Left ventricle myocardium inferior (tissue), 1 donor: ENCODE measurements at places on chromosomes 16 and 17. TPM values are rescaled to one million over a fixed set of nuclear protein-coding genes. Genes with fewer than 3 reads are reported as not detected.

GRCh38 chr16:87201790-87202189, 115.4 kb downstream of the C16orf95 start:
- DNase-seq = no peak

DNA sequence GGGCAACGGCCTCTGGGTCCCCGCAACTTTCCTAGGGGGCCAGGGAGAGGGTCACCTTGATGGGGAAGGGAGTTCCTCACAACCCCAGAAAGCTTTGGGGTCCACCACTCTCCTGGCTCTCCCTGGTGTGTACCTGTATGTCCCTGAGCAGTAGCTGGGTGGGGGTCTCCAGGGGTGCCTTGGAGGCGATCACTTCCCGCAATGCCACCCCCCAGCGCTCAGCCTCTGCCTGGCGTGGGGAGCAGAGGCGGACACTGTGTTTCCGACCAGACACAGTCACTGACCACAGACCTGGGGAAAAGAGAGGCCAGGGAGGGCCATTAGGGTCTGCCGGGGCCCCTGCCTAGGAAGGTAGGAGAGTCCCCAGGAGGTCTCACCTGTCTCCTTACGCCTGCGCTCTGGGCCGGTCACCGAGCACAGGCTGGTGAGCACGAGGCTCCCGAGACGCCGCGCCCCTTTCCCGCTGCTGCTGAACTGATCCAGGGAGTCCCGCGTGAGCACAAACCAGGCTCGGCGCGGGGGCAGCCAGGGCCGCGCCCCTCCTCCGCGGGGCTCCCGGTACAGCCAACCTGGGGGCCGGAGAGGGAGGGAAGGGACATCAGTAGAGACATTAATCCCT, 3.4 kb downstream of the PLEKHH3 start:
- no peak for DNase-seq

DNA sequence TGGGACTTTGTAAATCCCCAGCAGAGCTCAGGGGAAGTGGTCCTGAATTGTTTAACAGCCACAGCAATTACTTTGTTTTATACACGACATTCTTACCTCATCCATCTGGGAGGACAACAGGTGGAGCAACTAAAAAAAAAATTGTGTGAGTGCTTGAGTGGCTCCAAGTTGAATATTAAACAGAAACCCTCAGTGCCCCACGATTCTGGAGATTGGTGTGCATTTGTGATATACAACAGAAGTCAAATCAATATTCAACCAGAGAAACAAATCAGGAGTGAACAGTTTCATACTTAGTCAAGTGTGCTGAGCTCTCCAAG, 204.8 kb downstream of the HAPSTR1 start:
- DNase-seq = no peak

- DNase-seq = no peak
Observed at GRCh38 chr16:66746682-66747081, 4.7 kb downstream of the DYNC1LI2 start.

- DNase-seq = no peak
Observed at GRCh38 chr17:78368854-78369495, 9.1 kb upstream of the SOCS3 start.

The NPIPB6 gene
- total RNA-seq = 1.1 TPM

The TAT gene
- not detected for total RNA-seq

The SPNS3 gene
- total RNA-seq = 1.7 TPM

DNA sequence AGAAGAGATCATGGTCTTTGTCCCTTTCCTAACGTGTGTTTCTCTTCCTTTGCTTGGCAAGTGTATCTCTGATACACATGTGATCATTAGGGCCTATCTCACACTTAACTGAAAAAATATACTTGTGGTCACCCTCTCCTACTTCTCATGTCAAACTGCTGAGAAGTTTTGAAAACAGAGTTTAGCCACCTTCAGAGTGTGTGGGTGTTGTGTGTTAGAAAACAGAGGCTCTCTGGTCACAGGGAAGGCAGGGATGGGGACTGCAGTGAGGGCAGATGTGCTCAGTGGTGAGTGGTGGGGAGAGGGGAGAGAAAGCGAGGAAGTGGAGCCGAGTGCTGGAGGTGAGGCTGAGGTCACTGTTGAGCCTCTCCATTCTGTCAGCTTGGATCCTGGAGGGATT, 29.4 kb downstream of the GRB7 start:
- DNase-seq = no peak

The CHAD gene
- total RNA-seq = not detected

- DNase-seq = no peak
Observed at GRCh38 chr16:16143038-16143763, 80.1 kb downstream of the ABCC6 start.

The SCN4A gene
- total RNA-seq = 1.2 TPM

- no peak for DNase-seq
Observed at GRCh38 chr17:44155488-44155887, 13.8 kb downstream of the HROB start.

DNA sequence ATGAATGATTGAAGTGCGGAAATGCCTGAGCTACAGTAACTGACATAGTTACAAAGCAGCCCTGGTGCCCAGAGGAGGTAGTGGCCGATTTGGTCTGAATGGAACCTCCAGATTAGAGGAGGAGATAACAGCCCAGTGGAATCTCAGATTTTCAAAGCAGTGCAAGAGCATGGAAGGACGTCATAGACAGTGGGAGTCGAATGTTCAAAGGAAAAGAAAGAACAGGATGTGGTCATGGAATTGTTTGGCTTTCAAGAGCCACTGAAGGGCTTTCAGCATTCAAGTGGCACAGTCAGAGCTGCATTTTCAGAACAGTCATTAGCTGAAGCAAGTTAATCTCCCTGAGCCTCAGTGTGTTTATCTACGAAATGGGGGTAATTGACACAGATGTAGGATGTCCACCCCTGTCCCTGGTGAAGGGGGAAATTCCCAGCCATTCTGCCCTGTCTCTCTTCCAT, 104.6 kb upstream of the CACNG3 start:
- DNase-seq = no peak

DNA sequence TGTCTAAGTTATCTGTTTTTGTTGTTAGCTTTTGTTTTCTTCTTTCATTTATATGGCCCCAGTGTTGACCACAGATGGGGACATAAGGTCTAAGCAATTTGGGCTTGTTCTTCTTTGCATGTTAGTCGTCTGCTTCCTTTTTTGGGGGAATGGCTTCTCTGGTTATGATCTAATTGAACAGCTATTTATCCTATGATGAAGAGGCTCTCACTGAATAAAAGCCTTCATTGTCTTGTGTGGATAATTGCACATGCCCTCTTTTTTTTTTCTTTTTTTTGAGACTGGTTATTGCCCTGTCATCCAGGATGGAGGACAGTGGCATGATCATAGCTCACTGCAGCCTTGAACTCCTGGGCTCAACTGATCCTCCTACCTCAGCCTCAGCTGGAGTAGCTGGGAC, 13.7 kb downstream of the SMARCE1 start:
- DNase-seq = no peak
